Astrocyte (in vitro differentiated cells and primary cell): ENCODE measurements at places on chromosomes 1 and 21. TPM values are rescaled to one million over a fixed set of nuclear protein-coding genes. Genes with fewer than 3 reads are reported as not detected.
A peak's percentile ranks its signal among the peaks of the same experiment; 100 is the strongest.

DNA sequence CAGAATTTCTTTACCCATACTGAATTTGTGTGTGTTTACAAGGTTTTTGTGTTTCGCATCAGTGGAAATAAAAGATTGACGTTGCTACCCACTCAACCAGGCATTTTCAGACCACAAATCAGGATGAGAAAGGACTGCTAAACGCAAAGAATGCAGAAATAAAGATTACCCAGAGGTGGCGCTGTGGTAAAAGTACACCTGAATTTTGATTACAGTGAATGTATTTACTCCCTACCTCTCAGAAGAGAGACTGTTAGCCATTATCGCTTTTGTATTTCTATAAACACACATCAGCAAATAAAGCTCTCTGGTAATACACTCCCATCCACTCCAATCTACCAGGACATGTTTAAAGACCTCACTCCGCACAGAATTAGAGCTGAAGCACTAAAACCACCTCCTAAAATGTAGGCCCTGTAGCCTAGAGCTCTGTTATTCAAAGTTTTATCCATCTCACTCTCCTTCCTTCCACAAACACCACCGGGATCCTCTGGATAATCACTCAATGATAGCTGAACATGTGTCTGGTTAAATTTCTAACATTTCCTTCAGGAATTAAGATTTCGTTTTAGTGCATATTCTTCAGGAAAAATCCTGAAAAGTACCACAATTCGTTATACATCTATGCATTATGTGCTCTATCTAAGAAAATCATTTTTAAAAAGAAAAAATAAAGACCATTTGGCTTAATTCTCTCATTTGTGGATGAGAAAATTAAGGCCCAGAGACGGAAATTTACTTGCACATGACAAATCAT is 2.5 kb upstream of the LMO4 start:
- no peaks in the 10 kb centered on the region for H3K36me3 ChIP-seq
- H3K27ac ChIP-seq, result no peak overlapping the region
- peaks cover 5% of the 10 kb centered on the region for H3K4me1 ChIP-seq
- DNase-seq, result peak; percentile 17
- H3K4me3 ChIP-seq, result no peak overlapping the region

DNA sequence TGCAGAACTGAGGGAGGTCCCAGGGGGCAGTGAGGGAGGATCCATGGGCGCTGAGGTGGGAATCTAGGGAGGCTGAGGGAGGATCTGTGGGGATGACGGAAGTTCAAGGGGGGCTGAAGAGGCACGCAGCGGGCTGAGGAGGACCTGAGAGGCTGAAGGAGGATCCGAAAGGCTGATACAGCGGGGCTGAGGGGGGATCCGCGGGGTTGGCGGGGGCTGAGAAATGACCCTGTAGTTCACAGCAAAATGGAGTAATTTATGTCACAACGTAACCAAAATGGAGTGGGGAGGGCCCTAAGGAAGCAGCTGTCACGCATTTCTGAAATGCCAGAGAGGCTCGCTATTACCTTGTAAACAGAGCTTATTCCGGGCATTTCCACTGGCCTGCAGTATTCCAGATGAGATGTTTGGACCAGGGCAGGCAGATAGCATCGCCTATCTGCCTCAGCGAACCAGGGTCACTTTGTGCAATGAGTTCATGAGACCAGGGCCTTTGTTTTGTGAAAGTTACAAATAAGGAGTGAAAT is 926 bp upstream of the MRPL55 start:
- peaks cover 10% of the 10 kb centered on the region for H3K4me1 ChIP-seq
- H3K27me3 ChIP-seq, result no peaks in the 10 kb centered on the region
- no peaks in the 10 kb centered on the region for H3K36me3 ChIP-seq
- H3K4me3 ChIP-seq, result peak overlapping the region; percentile 83
- peak overlapping the region; percentile 67 for H3K27ac ChIP-seq
- peak; percentile 20 for DNase-seq

- no peak overlapping the region for H3K4me3 ChIP-seq
- no peak for DNase-seq
- H3K36me3 ChIP-seq, result no peaks in the 10 kb centered on the region
- no peaks in the 10 kb centered on the region for H3K4me1 ChIP-seq
- H3K27ac ChIP-seq, result no peak overlapping the region
- peaks cover 2% of the 10 kb centered on the region for H3K27me3 ChIP-seq
These were observed 66.2 kb upstream of the NHLH2 start for GRCh38 chr1:115907092-115907491.

Gene SLAMF6
- not detected in 2 replicates for total RNA-seq

Gene TRABD2B
- 0.89 and 1.8 TPM in 2 replicates for total RNA-seq
